ENCODE measurements at places on chromosomes 2 and 18.

DNA sequence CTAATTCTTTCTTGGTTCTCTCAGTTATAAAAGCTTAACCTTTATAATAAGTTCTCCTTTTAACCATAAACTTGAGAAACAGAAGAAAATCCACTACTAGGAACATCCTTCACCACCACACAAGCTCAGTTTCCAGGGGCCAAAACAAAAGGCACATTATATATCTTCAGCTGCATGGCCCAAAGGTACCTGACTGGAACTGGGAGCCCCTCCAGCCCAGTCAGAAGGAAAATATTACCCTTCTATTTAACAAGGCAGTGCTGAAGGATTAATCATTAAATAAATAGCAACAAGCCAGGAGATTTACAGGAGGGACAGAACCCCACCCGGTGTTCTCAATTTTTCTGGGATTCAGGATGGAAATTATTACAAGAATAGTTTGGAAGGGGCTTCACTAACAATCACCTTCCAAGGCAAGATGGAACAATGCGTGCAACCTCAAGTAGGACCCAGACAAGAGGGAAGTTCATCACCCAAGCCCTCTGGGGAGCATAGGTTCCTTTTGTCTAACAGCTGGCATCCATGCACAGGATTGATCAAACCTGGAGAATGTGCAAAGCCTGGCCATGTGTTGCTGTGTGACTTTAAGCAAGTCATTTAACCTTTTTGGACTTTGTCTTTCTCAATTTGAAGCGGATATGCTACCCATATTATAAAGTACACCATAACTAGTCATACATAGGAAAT, 159.6 kb upstream of the SETBP1 start:
- no peak for DNase-seq

DNA sequence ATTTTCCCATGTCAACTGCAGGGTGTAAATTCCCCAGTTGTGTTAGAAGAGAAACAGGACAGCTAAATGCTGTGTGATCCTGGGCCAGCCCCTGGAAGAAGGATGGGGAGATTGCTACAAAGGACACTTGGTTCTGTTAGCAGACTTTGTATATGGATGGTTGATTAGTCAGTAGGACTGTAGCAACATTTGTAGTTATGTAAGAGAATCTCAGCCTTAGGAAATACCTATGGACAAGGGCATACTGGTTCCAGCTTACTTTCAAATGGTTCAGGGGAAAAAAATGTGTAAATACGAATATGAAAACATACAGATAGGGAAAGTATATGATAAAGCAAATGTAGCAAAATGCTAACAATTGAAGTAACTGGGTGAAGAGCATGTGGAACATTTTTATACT, 47.6 kb downstream of the GNAL start:
- no peak for DNase-seq

DNA sequence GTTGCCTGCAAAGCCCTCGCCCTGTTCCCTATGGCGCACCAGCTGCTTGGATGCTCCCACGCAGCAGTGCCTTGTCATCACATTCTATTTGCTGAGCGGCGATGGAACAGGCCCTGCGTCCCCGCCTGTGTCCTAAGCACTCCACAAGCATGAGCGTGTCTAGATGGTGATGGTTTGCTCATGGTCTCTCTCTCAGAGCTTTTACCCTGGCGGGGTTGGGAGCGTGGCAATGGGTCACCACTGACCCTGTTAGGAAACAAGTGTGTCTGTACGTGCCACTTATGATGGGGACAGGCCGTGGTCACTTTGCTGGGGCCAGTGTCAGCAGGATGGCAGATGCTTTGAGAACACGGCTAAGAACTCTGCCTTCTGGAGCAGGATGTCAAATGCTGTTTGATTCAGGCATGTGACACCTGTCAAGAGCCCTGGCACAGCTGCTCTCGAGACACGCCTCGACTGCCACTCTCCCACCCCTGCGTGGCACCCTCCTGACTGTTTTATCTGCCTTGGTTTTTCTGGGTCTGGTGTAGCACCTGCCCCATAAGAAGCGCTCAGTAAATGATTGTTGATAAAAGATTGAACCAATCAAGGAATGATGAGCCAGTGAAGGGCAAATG, 44.2 kb downstream of the RRM2 start:
- no peak for DNase-seq

GRCh38 chr2:152701198-152701597, 16.1 kb downstream of the PRPF40A start:
- DNase-seq, result no peak

DNA sequence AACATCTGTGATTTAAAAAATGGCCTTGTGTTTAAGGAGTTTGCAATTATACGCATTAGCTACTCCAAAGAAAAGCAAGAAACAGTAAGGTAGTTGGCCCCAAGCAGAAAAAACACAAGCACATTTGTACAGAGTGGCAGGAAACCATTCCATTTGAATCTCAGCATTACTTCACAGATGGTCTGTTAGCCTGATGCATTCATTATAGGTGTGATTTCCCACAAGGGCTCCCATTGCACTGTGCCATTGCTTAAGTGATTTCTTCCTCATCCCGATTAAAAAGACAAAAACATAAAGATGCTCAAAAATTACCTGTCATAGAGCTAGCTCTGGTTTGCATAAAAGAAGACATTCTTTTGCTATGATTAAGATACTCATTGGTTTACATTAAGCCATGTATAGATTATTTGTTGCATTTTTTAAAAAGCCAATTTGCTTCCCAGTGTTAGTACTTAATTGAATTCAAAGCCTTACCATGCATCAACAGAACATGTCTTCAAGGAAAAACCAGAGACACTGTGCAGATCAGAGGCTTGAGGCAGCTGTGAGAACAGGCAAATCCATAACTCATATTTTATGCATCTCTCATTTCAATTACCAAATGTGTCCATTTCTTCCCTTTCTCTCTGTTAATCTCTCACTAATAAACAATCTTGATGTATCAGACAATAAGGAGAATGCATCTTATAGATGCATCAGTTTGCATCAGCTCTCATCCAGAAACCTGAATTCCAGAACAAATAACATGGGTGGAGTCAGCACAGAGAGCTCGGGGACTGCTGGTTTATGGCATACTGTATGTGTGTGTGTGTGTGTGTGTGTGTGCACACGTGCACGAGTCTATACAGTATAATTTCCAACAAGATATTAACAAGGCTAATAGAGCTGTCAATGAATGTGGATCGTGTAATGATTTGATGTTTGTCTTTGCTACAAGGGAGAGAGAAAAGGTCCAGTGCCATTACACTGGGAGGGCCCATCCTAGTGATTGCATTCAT, 558.6 kb upstream of the HS6ST1 start:
- DNase-seq, result no peak

DNA sequence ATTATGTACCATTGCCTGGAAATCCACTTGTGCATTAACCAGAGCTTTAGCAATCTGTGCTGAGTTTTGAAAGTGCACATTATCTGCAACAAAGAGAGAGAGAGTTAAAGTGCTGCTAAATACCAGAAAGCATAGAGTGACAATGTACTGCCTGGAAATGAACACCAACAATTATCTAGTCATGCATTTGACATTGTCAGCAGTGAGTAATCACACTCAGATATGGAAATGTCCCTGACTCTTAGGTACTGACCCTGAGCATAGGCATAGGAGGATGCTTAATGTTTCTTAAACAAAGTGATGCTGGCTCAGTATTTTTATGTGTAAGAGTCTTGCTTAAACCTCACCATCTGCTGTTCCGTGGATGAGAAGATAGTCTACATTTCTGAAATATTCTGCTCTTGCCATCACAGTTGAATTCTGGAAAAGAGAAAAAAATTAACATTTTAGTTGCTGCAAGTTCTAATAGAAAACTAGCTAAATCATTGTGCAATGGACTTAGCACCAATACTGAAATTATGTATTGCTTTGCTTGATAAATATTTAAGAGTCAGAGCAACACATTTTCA, 20.8 kb upstream of the GCG start:
- no peak for DNase-seq

DNA sequence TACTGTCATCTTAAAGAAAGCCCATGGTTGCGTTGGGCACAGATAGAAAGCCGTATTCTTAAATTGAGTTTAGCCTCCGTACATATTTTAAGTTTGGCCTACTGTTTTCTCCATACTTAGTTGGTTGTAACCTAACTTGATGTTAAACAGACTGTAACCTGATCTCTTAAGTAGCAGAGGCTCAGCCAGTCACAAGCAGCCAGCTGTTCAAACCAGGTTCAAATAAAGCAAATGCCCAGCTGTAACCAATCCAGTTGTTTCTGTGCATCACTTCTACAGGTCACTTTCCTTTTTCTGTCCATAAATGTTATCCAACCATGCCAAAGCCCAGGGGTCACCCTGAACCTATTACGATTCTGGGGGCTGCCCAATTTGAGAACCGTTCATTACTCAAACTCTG, 10.0 kb upstream of the THADA start:
- DNase-seq, result no peak

DNA sequence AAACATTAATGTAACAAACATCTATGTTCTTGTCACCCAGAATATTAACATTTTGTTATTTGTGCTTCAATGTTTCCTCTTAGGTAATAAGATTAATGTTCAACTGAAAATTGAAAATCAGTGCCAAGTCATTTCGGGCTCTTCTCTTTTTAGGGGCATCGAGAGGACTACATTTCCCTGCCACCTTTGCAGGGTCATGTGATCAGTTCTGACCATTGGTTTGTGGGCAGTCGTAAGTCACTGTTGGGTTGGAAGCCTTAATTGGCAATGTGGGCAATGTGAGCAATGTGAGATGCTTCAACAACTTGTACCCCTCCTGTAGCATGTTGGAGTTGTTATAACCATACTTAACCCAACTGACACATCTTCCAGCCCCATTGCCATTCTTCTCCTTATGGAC, 10.1 kb upstream of the CYRIA start:
- DNase-seq, result no peak

DNA sequence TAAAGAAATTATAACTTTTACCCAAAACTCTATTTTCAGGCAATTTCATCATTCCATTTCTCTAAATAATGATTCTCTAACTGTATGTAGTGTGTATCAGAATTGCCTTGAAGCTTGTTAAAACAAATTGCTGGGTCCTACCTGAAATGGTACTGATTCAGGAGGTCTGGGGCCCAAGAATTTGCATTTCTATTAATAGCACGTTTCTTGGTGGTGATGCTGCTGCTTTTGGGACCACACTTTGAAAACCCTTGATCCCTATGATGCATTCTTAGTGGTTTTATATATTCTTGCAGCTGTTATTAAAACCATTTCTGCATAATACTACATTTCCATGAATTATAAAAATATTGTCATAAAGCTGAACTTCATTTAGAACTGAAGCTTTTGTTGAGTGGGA, 140.7 kb downstream of the NCK2 start:
- DNase-seq, result no peak

DNA sequence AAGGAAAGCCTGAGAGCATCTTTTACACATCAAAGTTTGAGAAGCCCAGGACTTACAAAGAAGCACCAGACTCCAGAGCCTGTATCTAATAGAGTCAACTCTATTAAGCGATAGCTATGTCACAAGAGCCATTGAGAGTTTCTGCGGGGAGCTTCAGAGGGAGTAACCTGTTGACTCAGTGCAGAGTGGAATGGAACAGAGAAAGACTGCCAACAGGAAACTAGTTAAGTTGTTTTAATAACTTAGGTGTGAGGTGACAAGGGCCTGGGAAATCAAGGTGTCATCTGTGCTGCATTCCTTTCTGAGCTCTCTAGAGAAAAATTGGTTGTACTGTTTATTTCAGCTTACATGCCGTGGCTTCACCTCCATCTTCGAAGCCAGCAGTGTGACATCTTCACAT, 513.8 kb upstream of the POU3F3 start:
- no peak for DNase-seq

GRCh38 chr18:62335494-62335893, 10.4 kb downstream of the TNFRSF11A start:
- DNase-seq, result no peak

DNA sequence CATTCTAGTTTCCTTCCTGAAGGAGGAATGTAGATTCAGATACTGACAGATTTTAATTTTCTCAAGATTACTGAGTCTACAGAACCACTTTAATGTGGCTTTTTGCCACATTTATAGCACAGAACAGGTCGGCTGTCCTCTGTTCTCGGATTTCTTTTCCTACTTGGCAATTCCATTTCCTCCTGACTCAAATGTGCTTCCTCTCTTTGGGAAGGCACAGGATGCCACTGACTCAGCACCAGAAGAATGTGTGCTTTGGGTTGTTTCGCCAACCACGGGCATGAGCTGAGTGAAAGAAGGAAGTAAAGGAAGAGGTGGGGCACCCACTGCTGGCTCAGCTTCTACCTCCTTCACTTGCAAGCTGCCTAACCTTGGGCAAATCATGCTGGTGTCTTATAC, 970.6 kb upstream of the ACVR2A start:
- no peak for DNase-seq

GRCh38 chr18:45793264-45793965, 32.1 kb upstream of the SIGLEC15 start:
- DNase-seq, result no peak

- no peak for DNase-seq
These were observed 90.1 kb downstream of the ACKR3 start for GRCh38 chr2:236659758-236660150.

GRCh38 chr2:122341007-122341406, 585.6 kb downstream of the TSN start:
- DNase-seq, result no peak

- no peak for DNase-seq
These were observed 122.5 kb downstream of the PLA2R1 start for GRCh38 chr2:159939946-159940345.

DNA sequence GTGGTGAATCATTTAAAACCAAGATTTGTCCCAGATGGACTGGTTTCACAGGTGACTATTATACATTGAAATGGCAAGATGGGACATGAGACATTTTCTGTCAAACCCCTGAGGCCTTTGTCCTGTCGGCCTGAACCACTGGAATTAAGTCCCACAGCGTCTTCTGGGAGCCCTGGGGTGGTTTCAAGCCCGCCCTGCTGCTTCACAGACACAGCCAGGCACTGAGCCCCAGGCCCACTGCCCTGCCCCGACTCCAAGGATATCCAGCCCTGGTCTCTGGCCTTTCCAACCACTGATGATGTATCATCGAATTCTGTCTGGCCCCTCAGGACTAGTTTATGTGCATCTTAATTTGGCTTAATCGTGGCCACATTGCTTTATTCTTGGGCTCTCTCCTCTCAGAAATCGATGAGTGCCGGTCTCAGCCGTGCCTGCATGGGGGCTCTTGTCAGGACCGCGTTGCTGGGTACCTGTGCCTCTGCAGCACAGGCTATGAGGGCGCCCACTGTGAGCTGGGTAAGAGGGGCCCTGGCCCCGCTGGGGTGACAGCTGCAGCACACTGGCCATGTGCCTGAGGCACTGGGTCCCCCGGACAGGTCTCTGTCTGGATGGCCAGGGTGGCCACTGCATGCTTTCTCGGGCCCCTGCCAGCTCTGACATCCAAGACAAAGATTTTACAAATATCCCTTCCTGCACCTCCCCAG, 39.5 kb downstream of the MTERF4 start:
- DNase-seq, result no peak

Measured in activated CD4-positive, CD25-positive, alpha-beta regulatory T cell treated with anti-CD3 and anti-CD28 coated beads, Interleukin-2, amount 50 U/mL, for 16 hours (primary cell).